ENCODE measurements at places on chromosomes 16 and 17.

DNA sequence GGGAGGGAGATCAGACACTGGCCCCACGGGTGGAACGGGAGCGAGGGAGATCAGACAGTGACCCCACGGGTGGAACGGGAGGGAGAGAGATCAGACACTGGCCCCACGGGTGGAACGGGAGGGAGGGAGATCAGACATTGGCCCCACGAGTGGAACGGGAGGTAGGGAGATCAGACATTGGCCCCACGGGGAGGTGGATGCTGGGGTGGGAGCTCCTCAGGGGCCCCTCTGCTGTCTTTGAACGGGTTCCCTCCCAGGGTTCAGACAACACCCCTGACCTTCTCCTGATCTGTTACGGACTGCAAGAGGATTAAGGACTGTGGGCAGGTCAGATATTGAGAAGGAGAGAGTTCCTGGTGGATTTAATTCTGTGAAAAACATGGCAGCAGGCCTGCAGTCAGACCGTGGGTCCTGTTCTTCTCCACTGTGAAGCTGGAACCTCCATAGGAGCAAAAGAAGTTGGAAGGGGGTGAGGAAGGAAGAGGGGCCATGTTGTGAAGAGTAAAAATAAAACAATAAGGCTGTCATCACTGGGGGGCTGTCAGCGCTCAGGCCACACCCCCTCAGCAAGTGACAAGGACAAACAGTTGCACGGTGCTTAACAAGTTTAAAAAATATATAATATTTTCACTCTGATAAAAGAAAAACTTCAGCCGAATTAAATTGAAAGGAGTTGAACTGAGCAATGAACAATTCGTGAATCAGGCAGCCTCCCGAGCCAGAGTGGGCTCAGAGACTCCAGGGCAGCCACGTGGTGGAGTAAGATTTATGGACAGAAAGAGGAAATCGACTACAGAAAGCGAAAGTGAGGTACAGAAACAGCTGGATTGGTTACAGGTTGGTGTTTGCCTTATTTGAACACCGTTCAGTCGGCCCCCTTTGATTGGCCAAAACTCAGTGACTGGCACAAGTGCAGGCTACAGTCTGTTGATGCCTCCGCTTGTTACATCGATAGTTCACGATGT, 348.7 kb upstream of the TNRC6C start:
- no peak for DNase-seq

GRCh38 chr16:69435977-69436820, 11.8 kb downstream of the CYB5B start:
- DNase-seq: no peak

- no peak for DNase-seq
Measured at GRCh38 chr16:59053911-59054310, 319.8 kb upstream of the GOT2 start.

GRCh38 chr16:26252598-26252997, 560.8 kb downstream of the HS3ST4 start:
- no peak for DNase-seq

DNA sequence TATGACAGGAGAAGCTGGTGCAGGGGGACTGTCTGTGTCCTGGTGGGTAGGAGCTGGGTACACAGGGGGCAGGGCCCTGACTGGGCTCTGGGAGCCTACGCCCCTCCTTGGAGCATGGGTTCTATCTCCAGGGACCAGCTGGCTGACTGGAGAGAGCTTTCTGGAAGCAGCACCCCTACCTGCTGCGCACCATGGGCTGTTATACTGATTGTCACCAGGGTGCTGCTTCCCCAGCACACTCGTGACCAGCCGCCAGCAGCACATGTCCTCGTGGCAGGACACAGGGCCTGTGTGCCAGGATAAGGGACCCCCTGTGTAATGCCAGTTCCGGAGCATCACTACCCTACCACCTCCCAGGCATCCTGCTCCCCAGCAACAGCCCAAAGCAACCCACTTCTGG, 106.0 kb downstream of the AMFR start:
- DNase-seq: no peak

DNA sequence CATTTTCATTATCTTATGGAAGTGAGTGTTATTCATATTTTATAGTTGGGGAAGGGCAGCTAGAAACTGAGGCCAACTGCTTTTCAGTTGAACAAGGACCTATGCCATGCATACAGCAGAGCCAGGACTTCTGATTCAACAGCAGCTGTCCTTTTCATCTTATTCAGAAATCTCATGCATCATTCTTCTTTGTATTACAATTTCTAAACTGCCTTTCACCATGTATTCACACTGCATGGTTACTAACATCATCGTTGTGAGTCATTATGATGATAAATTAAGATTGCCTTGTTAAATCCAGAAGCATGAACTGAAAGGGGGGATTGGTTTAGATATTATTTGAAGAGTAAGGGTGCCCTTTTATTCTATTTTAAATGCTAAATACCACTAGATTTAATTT, 1470.1 kb upstream of the GOT2 start:
- DNase-seq: peak; percentile 54

DNA sequence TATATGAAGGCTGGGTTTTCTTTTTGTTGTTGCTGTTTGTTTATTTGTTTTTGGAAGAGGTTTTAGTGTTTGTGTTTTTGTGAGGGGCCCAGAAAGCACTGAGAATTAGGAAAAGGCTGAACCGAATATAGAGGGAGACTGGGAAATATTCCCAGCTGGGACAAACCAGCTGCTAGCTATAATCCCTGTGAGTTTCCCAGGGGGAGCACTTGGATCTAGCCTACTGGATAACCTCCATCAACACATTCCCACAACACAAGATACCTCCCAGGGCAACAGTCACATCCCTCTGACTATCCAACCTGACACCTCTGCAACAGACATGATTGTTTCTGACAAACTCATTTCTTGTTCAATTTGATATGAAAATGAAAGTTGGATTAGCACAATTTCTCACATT, 16.7 kb downstream of the CDH11 start:
- DNase-seq: no peak

DNA sequence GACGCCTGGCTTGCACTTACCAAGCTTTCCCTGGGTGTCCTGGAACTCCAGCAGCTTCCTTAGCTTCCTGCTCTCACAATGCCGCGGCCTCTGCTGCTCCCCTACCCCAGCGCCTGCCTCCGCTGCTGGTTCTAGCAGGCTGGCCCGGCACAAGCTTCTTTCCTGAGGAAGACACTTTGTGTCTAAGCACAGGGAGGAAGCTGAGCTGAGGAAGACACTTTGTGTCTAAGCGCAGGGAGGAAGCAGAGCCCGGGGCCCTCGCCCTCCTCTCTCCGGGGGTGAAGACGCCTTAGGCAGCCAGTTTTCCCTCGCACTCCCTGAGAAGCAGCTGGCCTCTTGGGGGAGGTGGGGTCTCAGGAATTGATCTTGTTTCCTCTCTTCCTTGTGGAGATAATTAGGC, 64.9 kb downstream of the PLD6 start:
- DNase-seq: no peak

- DNase-seq: no peak
Measured at GRCh38 chr16:49351096-49351487, 22.5 kb upstream of the C16orf78 start.

- no peak for DNase-seq
Measured at GRCh38 chr16:8623634-8624033, 2.1 kb downstream of the METTL22 start.

GRCh38 chr16:54459509-54460262, 173.1 kb upstream of the IRX3 start:
- DNase-seq: no peak

DNA sequence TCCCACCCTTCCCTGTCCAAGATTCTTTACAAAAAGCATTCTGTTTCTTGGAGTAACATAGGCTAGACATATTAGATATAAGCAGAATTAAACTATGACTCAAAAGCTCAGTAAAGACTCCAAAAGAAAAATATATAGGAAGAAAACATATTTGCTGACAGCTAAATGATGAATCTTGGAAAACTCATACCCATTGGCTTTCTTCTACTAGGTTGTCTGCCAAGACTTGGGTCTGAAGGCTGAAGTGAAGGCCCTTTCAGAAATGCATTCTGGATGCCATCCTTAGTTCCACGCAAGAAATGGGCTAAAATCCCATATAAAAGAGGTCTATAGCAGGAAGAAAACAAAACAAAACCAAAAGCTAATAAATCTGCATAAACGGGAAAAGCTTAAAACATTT, 15.1 kb downstream of the CEP20 start:
- DNase-seq: no peak

DNA sequence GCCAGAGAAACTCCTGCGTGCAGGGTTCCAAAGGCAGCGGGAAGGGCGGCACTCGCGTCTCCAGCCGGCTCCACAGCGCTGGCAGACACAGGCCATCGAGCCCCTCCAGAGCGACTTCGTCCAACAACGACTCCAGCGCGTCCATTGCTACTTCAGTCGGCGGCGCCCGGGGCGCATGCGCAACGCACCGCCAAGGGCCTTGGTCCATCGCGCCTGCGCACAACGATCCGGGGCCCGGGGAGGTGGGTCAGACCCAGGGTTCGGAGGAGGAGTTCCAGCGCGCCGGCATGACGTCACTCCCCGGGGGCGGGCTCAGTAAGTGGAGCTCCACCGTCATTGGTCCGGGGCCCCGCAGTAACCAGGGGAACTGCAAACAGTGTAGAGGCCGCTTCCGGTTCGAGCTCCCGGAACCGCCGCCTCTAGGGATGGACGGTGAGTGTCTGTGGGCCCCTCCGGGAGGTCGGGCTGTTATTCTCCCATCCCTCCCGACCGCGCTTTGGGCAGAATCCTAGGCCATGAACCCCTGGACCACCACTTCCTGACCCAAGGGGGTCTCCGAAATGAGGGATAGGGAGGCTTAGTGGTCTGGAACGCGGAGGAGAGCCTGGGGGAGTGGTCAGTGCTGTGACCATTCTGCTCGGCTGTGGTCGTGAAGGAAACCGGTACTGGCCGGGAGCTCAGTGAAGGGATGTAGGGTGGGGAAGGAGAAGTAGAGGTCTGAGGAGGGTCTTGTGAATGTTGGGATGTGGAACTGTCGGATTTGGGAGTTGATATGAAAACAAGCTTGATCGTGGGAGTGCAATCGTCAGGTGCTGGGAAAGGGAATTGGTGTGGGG, at the start of the genes GTF3C1 and KATNIP:
GTF3C1 (minus strand) TSS at position 168 of the 836 bp plus-strand sequence; CDS start at position 145, 23 bp downstream.
KATNIP (plus strand) TSS at position 399 of the 836 bp plus-strand sequence; CDS start at position 426, 27 bp downstream.
- peak; percentile 90 for DNase-seq

- DNase-seq: no peak
Measured at GRCh38 chr17:70767102-70767701, 597.9 kb downstream of the KCNJ2 start.

DNA sequence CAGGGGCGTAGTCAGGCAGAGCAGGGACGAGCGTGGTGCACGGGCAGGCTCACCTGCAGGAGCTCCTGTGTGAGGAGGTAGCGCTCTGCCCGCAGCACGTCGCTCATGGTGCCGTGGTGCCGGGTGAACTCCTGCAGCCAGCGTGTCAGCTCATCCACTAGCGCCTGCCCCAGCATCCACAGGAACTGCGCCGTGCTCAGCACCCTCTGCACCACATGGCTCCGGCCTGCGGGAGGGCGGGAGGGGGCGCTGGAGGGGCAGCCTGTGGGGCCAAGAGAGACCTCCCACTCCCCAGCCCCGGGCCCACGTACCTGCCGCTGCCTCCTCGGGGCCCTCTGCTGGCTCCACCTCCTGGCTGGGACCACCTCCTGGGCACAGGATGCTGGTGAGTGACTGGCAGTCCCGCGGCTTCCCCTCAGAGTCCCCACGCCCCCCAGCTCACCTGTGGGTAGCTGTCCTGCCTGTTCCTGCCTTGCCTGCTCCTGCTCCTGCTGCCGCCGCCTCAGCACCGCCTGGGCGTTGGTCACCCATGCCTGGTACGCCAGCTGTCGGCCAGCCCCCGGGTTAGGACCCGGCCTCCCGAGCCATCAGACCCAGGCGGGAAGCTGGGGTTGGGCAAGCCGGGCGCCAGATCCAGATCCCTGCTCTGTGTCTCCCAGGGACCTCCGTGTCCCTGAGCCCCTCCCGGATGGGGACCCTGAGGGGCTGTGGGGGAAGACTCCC, 16.6 kb downstream of the CTU2 start:
- no peak for DNase-seq

GRCh38 chr16:50731130-50731988, 10.5 kb upstream of the CYLD start:
- DNase-seq: no peak

DNA sequence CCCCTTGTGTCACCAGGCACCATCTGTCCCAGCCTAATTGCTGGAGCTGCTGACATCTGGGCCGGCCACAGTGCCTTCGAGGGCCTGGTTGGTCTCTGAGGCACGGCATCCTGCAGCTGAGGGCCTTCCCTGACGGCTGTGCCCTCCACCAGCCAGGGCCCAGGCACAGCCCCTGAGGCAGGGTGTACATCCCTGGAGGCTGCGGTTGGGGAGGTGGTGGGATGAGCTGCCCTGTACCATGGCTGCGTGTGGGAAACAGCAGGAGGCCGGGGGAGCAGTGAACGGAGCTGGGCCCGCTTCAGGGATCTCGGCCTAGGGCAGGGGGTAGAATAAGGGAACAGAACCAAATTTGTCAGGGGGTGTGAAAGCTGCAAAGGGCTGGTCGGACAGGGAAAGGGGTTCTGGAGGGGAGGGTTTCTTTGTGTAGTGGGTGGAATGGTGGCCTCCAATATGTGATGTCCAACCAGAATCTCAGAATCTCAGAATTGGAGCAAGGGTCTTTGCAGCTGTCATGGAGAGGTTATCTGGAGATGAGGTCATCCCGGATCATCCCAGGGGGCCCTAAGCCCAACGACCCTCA, 10.0 kb upstream of the SLC38A10 start:
- DNase-seq: no peak

DNA sequence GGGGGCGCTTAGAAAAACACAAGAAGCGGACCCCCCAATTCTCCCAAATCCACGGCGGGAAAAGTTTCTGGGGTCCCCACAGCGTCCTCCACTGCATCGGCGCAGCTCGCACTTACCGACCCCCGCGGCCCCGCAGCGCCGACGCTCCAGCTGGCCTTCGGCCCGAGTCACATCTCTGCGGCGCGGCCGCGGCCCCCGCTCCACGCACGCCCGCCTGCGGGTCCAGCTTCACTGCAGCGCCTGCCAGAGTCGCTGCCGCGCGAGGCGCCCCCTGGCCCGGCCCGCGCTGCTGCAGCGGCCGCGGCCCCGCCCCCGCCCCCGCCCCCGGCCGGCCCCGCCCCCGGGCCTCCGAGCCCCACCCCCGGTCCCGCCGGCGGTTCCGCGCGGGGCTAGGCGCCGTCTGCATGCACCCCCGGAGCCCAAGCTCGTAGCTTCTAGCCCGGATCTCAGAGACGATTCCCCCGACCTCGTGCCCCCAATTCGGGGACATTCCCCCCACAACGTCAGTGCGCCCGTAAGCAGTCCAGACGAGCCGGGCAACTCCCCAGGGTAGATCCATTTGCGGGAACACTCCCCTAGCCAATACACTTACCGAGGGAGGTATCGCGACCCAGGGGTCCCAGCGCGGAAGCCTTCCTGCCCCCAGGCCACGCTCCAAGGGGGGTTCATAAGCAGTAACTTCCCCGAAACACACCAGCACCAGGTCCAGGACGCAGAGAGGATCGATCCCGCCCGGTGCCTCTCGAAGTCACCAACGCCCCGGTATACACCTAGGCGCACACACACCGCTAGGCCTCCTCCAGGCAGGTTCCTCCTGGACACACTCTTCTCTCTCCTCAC, at the start of gene GPRC5B:
GPRC5B (minus strand) TSS at position 238 of the 840 bp plus-strand sequence. CDS start 12,003 bp downstream, outside the sequence.
- DNase-seq: no peak

DNA sequence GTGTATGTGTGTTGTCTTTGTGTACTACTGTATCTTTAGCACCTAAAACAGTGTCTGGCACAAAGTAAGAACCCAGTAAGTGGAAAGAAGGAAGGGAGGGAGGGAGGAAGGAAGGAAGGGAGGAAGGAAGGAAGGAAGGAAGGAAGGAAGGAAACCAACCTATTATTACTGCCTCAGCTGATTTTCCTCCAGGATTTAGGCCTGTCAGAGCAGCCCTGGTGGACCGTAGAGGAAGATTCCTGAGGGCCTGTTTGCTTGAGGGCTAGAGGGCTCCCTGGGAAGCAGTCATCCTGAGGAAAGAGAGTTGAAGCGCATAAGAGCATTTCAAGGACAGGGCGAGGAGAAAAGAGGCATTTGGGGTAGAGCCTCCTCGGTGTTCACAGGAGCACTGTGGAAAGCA, 61.5 kb downstream of the WSB1 start:
- DNase-seq: no peak
